ENCODE measurements at places on chromosomes 6 and 20.

DNA sequence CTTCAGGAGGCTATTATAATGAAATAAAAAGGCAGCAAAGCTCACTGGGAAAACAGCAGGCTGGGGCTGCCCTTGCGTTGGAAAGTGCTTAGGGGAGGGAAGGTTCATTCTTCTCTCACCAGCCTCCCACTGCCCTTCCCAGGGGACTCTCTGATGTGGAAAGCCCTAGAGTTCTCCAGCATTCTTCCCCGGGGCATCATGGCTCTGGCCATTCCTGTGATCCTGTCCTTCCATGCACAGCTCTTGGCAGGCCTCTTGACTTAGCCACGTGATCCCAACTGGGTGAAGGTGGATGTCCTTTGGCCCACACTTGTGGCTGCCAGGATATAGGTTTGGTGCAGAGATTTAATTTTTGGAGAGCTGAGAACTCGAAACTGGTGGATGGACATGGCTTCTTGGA is 58.0 kb upstream of the ZNF831 start:
- no peak for DNase-seq

- DNase-seq = no peak
These were observed 48.7 kb upstream of the IL20RA start for GRCh38 chr6:137093183-137094069.

- peak; percentile 82 for DNase-seq
These were observed 32.3 kb downstream of the YTHDF1 start for GRCh38 chr20:63183422-63184146.

DNA sequence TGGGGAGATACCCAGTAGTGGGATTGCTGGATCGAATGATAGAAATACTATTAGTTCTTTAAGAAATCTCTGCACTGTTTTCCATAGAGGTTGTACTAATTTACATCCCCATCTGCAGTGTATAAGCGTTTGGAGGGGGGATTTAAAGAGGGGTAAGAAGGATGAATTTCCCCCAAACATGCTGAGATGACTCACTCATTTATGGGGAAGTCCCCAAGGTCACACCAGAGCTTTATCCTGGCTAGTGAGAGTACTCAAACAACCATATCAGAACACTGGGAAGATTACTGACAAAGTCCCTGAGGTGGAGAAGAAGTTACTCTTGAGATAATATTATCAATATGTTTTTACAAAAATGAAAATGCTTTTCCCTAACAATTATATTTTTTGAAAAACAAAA is 44.0 kb downstream of the ROS1 start:
- DNase-seq = no peak

DNA sequence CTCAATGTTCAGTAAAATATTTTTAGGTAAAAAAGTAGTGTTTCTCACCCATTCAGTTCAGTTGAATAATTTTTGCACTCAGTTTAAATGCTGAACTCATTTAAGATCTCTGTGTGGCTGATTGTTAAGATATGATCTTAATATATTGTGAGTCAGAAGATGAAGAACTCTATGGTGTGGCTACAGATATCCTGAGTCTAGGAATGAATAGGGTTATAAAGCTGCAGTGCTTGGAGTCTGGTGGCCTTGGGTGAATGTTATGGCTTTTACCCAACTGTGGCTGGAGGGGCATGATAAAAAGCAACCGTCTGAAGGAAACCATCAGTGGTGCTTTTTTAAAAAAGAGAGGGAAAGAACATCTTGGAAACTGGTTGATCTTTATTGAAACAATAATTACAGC is 65.9 kb downstream of the CCN2 start:
- no peak for DNase-seq

- peak; percentile 88 for DNase-seq
These were observed 2.1 kb downstream of the SALL4 start for GRCh38 chr20:51800060-51800871.

GRCh38 chr20:48754292-48754691 is 73.5 kb downstream of the PREX1 start:
- DNase-seq = no peak

DNA sequence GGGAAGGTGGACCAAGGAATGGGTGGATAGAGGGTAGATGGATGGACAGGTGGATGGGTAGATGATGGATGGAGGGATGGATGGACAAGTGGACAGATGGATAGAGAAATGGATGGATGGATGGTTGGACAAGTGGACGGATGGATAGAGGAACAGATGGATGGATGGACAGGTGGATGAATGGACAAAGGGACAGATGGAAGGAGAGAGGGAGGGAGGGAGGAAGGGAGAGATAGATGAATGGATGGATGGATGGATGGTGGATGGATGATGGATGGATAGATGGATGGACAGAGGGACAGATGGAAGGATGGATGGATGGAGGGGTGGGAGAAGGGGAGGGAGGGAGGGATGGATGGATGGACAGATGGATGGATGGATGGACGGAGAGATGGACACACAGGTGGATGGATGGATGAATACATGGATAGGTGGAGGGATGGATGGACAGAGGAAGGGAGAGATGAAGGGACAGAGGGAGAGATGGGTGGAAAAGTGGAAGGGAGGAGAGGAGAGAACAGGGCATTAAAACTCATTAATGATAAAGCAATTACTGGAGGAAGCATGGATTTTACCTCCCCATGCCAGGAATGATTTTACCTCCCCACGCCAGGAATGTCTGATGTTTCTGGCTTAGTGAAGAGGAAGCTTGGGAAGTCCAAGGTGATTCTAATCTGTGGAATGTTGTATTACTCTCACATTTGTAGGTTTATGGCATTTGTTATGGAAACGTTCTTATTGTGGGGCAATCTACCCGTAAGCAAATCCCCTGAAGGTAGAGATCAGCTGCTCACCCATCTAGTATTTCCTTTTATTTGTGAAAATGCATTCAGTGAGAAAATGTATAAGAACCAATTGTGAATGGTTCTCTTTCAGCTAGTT is 383.3 kb downstream of the TAF4 start:
- no peak for DNase-seq

DNA sequence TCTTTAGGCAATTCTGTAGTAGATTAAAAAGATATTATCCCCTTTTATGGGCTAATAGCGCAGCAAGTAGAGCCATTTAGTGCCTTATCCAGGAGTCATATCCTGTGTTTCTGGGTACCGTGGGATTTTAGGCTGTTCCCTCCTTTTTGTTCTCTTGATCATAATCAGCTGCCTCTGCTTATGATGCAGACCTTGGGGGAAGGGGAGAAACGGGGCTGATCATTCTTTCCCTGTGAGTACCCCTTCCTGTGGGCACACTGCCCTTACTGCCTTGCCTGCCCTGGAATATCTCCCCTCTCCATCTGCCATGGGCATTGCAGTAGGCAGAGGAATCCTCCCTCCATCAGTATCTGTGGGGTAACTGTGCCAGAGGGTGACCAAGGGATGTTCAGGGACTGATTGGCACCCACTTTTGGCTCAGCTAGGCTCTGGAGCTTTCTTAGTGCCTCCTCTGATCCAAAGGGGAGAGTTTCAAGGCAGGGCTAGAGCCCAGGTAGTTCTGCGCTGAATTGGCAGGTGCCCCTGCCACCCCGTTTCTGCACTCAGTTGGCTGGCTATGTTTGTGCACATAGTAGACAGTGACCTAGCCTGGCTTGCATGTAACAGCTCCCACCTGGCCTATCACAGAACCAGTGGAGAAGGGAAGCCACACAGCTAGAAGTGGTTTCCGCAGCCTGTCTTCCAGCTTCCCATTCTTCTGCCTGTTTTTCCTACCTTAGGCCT is 103.3 kb downstream of the FIG4 start:
- DNase-seq = no peak

GRCh38 chr6:24439858-24440539 is 37.3 kb downstream of the MRS2 start:
- DNase-seq = no peak

DNA sequence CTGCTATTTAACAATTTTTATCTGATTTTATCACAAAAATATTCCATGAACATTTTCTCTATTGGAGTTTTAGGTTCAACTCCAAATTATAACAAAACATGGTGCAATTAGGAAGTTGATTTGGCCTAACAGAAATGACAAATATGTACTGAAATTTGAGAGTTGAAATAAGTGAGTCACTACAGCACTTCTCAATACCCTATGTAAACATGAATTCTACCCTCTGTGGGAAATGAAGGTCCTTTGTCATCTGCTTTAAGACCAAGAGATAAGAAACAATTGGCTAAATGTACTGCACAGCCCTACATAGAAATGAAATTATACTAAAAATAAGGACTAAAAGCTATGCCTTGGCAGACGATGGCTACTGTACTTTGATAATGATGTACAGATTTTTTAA is 86.2 kb upstream of the BEND6 start:
- no peak for DNase-seq
